ENCODE measurements at places on chromosomes 13 and 19.

- DNase-seq = no peak
These were observed 5.1 kb downstream of the SLC7A9 start for GRCh38 chr19:32864318-32865007.

DNA sequence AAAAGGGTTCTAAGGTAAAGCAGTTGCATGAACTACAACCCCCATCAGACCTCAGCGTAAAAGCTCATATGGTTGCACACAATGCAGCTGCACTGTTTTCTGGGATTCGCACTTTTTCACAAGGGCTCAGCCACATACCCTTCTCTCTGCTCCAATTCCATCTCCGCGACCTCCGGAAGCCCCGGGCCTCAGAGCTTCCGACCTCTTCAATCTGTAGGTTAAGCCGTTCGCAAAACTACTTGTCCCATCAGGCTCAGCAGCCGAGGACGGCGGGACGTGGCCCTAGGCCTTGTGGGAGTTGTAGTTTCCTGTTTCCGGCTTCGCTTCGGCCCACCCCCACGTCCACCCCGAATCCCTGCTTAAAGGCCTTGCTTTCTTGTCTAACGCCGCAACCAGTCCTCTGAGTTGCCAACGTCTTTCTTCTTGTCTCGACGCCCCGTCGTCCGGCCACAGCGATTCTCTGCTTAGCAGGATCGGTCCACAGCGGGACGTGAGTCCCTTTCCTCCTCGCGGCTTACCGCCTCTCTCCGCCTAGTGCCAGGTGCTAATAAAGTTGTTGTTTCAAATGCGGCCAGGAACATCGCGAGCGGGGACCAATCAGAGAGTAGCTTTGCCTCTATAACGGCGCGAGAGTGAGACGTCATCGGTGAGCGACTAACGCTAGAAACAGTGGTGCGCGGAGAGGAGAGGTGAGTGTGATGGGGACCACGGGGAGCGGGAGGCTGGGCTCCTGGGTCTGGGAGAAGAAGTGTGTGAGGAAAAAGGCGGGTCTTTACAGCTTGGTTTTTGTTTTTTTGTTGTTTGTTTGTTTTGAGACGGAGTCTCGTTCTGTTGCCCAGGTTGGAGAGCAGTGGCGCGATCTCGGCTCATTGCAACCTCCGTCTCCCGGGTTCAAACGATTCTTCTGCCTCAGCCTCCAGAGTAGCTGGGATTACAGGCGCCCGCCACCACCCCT lies at the start of the genes PRPF31 and TFPT:
Gene PRPF31 (plus strand): TSS at position 646 of the 955 bp plus-strand sequence. CDS start 2,525 bp downstream, outside the sequence.
Gene TFPT (minus strand): TSS at position 549 of the 955 bp plus-strand sequence. CDS start 388 bp downstream, at position 161.
- peak; percentile 94 for DNase-seq

- no peak for DNase-seq
These were observed 3.9 kb downstream of the PRRG2 start for GRCh38 chr19:49585023-49585422.

DNA sequence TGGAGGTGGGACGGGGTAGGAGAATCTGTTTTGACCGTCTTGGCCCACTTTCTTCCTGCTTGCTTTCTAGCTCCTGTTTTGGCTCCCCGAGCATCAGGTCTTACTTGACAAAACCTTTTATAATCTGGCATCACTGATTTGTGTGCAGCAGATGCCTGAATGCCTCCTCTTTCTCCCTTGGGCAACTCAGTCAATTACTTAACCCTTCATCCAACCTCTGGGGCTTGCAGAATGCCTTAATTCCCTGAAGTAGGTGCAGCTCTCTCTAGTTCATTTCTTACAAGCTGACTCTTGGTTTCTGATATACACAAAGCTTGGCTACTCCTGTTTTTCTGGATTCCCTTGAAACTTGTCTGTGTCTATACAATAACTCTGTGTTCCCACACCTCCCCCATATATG lies 5.7 kb upstream of the NUP58 start:
- DNase-seq = no peak

DNA sequence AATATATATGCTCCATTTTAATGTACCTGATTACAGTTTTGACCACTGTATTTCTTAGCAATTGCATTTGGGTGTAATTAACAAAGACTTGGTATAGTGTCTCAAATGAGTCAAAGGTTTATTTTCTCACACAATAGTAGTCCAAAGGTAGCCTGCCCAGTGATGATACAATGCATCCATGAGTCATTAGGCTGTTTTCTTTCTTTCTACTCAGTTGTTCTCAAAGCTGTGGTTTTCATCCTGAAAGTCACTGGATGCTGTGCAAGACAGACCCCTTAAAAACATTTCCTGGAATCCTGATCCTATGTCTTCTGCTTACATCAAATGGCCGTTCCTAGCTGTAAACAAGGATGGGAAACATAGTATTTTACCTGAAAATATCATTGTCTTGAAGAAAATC lies 651.2 kb upstream of the MIR17HG start:
- no peak for DNase-seq

DNA sequence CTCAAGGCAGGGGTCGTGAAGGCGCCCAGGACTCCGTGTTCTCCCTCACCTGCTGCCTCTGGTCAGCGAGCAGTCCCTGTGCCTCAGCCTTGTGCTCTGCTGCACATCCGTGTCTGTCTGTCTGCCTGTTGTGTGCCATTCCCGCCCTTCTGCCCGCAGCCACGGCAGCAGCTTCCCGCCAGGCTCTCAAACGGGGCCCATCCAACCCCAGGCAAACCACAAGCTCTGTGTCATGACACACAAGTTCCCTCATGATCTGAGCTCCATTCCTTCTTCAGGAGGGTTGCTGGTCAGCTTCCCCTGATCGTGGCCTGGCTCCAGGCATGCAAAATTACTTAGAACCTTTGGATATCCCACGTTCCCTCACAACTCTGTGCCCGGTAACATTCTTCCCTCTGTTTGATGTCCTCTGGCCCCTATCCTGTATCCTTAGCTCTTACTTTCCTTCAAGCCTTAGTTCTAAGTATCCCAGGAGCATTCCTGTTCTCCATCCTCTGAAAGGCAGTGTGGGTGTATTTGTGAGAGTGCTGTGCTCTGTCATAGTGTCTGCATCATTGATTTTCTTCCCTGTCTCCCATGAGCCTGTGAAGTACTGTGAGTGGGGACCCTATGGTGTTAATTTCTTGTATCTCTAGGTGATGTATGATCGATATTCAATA lies 3.2 kb downstream of the GPR183 start:
- no peak for DNase-seq

GRCh38 chr13:45590066-45590465 lies 25.5 kb downstream of the ERICH6B start:
- DNase-seq = no peak

DNA sequence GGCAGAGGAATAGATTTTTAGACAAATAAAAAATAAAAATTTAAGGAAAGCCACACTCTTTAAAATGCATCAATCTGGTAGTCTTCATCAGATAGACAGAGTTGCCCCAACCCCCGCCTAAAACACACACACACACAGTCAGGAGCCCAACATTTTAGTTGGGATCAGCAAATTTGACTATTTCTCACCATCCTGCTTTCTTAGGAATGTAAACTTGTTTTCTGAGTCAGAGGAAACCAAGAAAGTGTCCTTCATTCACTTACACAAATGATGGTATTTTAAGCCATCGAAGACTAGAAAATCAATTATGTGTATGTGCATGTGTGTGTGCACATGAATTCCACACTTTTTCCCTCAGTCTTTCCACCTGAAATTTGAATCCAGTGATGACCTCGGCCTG lies 1657.5 kb downstream of the SLITRK1 start:
- no peak for DNase-seq

GRCh38 chr13:25525884-25526283 lies 154.1 kb downstream of the ATP8A2 start:
- no peak for DNase-seq

- peak; percentile 90 for DNase-seq
These were observed 406 bp upstream of the NUMBL start for GRCh38 chr19:40690693-40691420.

DNA sequence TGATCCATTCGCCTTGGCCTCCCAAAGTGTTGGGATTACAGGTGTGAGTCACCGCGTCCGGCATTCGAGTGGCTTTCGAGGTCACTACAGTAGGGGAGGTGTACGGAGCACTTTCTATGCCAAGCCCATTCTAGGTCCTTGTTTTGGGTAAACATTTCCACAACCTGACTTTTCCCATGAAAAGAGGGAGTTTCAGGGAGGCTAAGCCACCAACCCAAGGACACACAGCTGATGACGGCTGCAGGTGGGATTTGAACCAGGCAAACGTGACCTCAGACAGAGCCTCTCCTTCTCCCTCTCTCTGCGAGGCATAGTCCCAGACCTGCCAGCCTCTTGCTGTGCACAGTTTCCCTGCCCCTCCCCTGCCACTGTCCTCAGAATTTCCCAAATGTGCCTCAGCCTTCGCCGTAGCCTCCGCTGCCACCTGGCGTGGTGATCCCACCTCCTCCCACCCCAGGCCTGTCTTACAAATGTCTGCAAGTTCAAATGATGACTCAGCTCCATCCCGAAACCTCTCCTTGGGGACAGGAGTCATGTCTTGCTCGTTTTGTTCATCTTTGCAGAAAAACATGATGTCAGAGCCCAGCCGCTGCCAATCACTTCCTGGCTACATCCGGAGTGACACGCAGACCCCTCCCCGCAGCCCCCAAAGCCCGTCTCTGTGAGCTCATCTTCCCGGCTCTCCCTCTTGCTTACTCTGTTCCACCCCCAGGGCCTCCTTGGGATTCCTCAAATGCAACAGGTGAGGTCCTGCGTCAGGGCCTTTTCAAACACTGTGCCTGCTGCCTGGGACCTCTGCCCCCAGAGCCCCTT lies 6.6 kb upstream of the GADD45B start:
- peak; percentile 77 for DNase-seq

Measured in PC-9 (cell line).